ENCODE measurements at places on chromosomes 16 and 17.

- DNase-seq, result no peak
Observed at GRCh38 chr17:58081646-58082340, 1.4 kb upstream of the DYNLL2 start.

DNA sequence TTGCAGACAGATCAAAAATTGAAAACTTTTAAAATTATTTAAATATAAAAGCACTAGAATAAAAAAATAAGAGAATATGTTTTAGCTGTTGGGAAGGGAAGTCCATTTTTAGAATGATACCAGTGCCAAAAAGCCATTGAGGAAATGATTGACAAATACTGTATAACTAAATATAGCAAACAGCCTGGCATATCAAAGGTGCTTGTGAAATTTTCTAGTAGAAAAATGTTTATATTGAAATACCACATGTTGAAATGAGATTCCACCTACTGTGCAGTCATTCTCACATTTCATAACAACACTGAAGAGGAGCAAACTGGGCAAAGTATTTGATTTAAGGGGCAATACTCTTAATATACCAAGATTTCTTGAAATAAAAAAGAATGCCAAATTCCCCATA lies 183.5 kb downstream of the PHKB start:
- no peak for DNase-seq

DNA sequence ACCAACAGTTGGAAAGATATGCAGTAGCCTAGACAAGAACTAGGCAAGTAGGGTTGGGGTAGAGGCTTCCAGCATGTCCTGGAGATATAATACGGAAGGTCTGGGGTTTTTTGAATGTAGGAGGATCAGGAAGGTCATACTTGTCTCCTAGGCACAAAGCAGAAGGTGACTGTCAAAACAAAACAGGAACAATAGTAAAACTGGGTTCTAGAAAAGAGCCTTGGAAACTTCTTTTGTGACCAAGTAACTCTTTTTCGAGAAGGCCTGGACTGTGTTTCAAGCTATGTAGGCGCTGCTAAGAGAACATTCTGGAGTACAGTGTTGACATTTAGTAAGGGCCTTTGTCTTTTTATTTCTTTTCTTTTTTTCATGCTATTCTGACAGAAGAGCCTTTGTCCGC lies 26.9 kb upstream of the TENT4B start:
- no peak for DNase-seq

- DNase-seq, result no peak
Observed at GRCh38 chr16:63289834-63290460, 1253.7 kb upstream of the CDH8 start.

DNA sequence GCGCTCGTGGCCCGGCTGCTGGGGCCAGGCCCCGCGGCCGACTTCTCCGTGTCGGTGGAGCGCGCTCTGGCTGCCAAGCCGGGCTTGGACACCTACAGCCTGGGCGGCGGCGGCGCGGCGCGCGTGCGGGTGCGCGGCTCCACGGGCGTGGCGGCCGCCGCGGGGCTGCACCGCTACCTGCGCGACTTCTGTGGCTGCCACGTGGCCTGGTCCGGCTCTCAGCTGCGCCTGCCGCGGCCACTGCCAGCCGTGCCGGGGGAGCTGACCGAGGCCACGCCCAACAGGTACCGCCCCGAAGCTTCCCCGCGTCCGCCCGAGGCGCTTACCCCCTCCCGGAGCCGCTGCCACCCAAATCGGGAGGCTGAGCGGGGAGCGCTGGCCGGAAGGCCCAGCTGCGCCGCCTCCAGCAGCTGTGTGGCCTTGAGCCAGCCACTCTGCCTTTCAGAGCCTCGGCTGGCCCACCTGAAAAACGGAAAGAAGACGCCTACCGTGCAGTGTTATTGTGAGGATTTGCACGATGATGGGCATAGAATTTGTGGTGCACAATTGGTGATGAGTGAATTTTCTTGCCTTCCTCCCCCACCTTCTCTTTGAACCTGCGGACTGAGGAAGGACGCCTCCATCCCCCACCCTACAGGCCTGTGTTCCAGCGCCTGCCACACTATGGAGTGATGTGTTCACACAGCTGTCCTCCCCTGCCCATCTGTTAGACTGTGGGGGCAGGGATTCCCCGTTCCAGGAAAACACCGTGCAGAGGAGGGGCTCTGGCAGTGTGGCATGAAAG lies 523 bp downstream of the NAGLU start:
- peak; percentile 71 for DNase-seq
